GM23338 (cell line): ENCODE measurements at places on chromosomes 7 and 10. TPM values are rescaled to one million over a fixed set of nuclear protein-coding genes. Genes with fewer than 3 reads are reported as not detected.

DNA sequence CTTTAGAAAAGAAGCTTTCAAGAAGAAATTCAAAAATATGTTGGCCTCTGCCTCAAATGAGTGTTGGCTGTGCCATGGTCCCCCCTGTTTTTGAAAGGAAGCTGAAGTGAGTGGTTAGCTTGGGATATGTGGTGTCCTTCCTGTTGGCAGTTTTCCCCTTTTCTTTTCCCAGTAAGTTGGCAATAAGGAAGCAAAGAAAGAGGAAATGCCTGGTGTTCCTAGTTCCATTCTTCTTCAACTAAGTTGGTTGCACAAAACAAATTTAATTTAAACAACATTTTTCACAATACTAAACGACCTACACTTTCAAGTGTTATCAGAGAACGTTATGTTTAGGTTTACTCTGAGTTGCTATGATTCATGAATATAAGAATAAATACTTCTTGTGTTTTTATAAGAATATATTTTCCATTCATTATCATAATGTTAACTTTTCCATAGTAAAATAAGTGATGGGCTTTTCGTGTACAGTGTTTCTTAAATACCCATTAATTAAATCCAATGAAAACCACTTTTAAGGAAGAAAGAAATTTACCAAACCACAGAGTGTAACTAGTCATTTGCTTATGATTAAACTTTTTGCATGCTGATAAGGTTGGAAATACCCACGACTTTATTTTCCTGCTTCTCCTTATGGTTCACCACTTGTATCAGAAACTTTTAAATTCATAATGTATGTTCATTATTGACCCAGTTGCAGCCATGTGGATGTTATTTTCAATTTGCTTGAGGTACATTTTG, 7.7 kb downstream of the HDAC9 start:
- no peak overlapping the region for H3K4me3 ChIP-seq
- H3K27ac ChIP-seq, result no peak overlapping the region
- no peaks in the 10 kb centered on the region for H3K36me3 ChIP-seq

ADAM12 gene
- 0.16 and 0.87 TPM in 2 replicates for total RNA-seq

RPEL1 gene
- not detected in 2 replicates for total RNA-seq

AGAP5 gene
- total RNA-seq, result 5.3 and 6.7 TPM in 2 replicates

FKBP14 gene
- 11.8 and 21.4 TPM in 2 replicates for total RNA-seq

DNA sequence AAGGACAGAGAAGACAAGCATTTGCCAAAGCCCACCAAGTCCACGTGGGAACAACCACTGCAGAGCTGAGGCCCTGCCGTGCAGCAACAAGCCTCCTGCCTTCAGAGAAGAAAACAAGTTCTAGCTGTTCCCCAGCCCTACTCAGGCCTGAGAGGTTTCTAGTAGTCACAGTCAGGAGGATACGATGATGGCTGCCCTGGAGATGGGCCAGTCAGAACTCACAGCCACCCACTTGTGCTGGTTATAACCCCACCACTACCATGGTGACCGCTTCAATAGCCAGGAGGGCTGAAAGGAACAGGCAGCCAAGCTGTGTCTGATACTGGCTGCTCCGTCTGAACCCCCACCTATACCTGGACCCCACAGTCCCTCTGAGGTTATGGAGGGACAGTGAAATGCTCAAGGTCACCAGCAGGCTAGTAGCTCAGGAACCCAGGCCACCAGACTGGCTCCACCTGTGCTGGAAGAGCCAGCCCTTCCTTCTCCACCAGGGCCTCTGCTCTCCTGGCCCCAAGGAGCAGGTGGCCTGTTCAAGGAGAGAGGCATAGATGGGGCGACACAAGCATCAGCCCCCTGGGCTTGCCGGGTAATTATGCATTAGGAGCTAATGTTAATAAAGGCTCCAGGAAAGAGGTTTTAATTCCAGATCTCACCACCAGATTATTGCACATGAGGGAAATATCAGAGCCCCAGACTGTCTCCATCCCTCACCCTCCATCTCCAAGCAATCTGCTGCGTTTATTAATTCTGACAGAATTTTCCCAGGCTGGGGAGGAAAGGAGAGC, 125.8 kb upstream of the PCBD1 start:
- H3K27me3 ChIP-seq, result no peaks in the 10 kb centered on the region
- no peaks in the 10 kb centered on the region for H3K36me3 ChIP-seq
- no peak overlapping the region for H3K27ac ChIP-seq
- DNase-seq, result no peak

- H3K27me3 ChIP-seq, result no peaks in the 10 kb centered on the region
- no peaks in the 10 kb centered on the region; the same call in 1 of the 2 replicates for H3K4me1 ChIP-seq
- H3K36me3 ChIP-seq, result no peaks in the 10 kb centered on the region
Measured at GRCh38 chr10:25707976-25708671, 225.9 kb upstream of the MYO3A start.

DNA sequence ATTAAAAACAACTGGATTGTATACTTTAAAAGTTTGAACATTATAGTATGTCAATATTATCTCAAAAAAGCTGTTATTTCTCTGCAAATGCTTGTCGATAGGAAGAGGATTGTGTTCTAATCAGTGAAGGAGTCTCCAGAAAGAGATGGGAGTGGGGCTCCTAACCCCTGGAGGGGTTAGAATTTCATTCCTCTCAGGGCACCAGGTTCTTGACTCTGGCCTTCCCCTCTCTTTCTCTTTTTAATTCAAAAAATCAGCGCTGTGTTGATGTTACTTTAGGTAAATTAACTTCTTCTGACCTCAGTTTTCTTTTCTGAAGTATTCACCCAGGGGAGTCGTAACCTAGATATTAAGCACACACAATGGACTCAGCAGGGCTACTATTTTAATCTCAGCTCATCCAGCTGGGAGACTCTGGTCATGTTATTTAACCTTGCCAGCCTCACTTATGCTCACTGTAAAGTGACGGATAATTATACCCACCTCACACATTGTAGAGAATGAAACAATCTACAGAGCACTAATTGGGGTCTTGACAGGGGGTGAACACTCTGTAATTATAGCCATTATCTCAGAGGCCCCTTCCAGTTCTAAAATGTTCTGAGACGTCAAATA, 59.4 kb downstream of the GCC1 start:
- DNase-seq, result no peak
- H3K4me3 ChIP-seq, result no peak overlapping the region
- H3K4me1 ChIP-seq, result 0 out of 2 replicates have a peak, but pooled peaks cover 7% of the 10 kb centered on the region
- no peak overlapping the region for H3K27ac ChIP-seq

DNA sequence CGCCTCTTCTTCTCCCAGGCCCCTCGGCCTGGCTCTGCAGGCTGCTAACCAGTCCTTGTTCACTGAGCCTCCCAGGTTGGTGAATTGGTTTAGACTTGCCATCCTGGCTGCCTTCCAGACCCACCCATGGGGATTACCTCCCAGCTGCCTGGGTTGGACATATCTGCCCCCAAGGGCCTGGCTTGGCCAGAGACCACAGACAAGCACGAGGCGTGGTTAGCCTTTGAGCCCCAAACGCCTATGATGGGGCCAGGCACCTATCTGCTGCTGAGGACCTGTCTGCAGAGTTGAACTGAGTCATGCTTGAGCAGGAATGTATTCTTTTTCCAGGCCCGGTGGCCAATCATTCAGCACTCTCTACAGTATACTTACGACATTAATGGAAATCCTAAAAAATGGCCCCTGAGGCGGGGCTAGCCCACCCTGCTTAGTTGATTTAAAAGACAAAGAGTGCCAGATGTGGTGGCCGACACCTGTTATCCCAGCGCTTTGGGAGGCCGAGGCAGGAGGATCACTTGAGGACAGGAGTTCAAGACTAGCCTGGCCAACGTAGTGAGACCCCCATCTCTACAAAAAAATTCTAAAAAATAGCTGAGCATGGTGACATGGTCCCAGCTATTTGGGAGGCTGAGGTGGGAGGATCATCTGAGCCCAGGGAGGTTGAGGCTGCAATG, 361.5 kb downstream of the FRMD4A start:
- H3K36me3 ChIP-seq, result no peaks in the 10 kb centered on the region
- no peak overlapping the region for H3K27ac ChIP-seq
- H3K4me3 ChIP-seq, result no peak overlapping the region
- peaks cover 27% of the 10 kb centered on the region for H3K4me1 ChIP-seq
- DNase-seq, result no peak
- no peaks in the 10 kb centered on the region for H3K27me3 ChIP-seq

- H3K4me1 ChIP-seq, result peaks cover 3% of the 10 kb centered on the region; the same call in 1 of the 2 replicates
- no peak overlapping the region for H3K27ac ChIP-seq
- H3K4me3 ChIP-seq, result no peak overlapping the region
Measured at GRCh38 chr10:73991884-73992245, 6.1 kb upstream of the VCL start.
